ENCODE measurements at places on chromosomes 4 and X. TPM values are rescaled to one million over a fixed set of nuclear protein-coding genes. Genes with fewer than 3 reads are reported as not detected.

DNA sequence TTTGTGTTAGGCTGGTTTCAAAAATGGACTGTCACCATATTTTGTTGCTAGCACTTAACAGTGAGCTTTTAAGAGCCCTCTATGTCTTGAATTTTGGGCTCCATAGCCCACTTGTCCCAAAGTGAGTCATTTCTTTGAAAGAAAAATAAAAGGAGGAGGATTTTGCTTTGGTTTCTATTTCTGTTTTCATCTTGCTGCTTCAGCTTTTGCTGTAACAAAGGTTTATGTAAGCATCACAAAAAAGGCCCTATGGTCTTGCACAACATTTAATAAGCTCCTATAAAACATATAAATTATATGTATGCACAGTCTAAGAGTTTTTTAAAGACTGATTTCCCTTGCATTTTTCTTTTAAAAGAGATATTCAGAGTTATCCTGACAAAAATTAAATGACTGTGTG is 105.2 kb downstream of the PHOX2B start:
- DNase-seq: no peak

GRCh38 chrX:3589474-3589873 is 124.0 kb downstream of the PRKX start:
- peak; percentile 11 for DNase-seq

DNA sequence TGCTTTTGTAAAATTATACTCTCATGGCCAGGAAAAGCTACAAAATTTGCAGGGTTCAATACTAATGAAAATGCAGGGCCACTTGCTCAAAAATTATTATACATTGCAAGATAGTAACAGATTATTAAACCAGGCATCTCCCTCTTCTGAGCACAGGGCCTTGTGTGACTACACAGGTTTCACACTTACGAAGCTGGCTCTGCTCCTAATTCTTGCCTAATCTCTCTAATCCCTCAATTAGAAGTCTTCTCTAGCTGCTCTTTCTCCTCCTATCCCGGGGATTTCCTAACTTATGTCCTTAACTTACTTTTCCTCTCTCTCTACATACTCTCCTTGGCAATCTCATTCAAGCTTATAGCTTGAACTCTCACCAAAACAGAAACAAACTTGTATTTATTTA is 168.3 kb downstream of the AREG start:
- no peak for DNase-seq

GRCh38 chrX:146243041-146243440 is 425.4 kb downstream of the SLITRK2 start:
- DNase-seq: no peak

GRCh38 chrX:54921427-54922021 is 900 bp downstream of the TRO start:
- peak; percentile 79 for DNase-seq

GRCh38 chr4:105990933-105991332 is 95.7 kb downstream of the NPNT start:
- no peak for DNase-seq

DNA sequence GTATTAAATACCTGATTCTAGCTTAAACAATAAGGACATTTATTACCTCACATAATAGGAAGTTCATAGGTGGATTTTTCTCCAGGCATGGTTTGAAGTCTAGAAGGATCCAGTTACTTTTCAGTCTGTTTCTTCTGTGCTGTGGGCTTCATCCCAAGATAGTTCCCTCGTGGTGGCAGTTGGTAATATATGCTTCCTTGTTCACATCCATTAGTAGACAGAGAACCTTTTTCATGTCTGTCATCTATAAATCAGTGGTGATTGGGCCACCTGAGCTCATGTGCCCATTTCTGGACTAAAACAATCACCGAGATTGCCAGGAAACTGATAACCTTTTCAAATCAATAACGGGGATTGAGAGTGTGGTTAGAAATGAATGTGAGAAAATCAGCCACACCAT is 97.7 kb downstream of the KDM6A start:
- no peak for DNase-seq

GRCh38 chrX:153934762-153935325 is at the start of gene NAA10:
NAA10 (minus strand) TSS chrX:153935037; CDS start chrX:153934904, 133 bp downstream.
- peak; percentile 100 for DNase-seq

GRCh38 chr4:185512516-185512915 is 22.8 kb downstream of the PDLIM3 start:
- DNase-seq: peak; percentile 91

The SAGE1 gene
- total RNA-seq: not detected
